ENCODE measurements at places on chromosomes 2 and 18.

- no peak for DNase-seq
Observed at GRCh38 chr2:236744281-236744705, 174.7 kb downstream of the ACKR3 start.

DNA sequence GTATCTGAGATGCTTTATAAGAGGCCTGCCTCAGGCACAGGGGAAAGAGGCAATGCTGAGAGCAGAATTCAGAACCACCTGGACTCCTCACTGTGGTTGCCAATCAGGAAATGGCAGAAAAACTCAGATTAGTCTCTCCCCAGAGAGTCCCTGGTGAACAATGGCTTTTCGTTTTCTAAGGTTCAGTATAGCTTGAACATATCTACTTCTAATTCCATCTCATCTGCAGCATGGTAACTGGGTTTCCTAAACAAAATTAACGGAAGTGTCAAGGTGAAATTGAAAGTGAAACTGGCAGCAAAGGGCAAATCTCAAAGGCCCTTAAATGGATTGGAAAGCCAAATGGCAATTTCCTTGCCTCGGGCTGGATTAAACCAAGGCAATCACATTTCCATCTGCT lies 480.2 kb upstream of the ACVR2A start:
- DNase-seq: no peak

- DNase-seq: no peak
Observed at GRCh38 chr2:39851651-39852110, 72.6 kb upstream of the THUMPD2 start.

GRCh38 chr2:141207036-141207385 lies 923.8 kb downstream of the LRP1B start:
- DNase-seq: no peak

DNA sequence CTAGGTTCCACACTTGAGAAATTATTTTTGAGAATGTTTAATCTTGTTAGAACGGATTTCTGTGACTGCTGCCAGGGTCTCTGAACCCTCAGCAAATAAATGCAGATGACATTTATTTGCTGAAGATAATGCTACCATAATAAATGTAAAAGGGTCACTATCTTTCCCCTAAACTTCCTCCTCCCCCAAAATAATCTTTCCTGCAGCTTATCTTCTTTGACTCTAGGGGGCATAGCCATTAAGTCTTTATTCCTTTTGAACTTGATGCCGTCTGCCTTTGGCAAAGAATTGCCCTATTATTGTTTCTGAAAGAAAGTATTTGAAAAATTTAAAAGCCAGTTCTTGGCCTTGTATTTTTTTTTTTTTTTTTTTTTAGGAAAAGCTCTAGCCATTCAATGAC lies 63.6 kb upstream of the ACSL3 start:
- DNase-seq: no peak

DNA sequence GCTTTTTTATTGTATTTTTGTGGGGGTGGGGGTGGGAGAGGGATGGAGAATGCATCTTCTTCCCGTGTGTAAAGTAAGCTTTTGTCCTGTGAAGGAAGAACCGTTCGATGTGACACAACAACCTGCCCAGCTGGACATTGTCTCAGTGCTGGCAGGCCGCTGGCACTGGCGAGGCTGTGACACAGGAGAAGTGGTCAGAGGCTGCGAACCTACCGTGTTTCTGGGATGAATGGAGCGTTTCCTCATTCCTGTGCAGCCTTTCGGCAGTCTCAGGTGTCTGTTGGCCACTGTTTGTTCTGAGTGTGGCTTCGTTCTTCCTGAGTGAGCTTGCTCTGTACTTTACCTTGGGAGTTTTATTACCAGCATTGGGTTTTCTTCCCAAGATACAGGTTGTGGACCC lies 8.0 kb downstream of the RAMP1 start:
- DNase-seq: no peak

DNA sequence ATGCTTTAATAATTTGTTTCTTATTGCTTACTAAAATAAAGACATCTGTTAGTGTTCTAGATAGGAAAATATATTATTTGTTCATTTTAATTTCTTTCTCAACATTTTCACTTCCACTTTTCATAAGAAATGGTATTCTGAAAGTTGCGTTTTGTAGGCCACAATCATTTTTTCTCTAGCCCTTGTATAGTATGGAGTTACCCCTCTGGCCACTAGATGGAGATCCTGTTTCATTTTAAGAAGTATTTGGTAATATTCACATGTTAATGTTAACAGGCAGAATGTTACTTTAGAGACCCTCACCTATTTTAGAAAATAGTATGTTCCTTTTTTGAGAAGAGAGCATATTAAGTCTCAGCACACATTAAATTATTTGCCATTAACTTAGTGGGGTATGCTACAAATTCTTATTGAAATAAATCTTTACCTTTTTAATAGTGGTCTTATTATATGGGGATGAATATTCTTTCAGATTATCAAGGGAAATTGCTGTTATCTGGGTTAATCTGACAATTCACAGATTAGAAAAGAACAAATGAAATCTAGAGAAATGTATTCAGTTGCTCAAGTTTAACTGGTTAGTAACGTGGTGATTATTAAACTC lies 73.9 kb upstream of the TTC27 start:
- no peak for DNase-seq

DNA sequence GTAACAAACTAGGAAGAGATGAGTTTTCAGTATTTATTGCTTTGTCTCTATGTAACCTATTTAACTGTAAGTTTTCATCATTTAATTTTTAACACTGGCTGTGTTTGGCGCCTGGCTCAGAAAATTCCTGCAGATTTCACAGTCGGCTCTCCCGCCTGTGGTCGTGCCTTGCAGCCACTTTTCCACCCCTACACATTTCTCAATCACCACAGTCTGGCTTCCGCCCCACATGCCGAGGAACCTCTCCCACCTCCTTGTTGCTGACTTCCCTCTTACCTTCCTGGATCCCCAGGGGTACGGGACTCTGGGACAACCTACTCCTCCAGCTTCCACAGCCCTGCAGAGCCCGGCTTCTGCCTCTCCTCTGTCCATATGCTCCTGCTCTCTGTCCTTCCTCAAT lies 41.6 kb upstream of the MGAT4A start:
- no peak for DNase-seq

GRCh38 chr2:109318949-109319342 lies 189.9 kb downstream of the SH3RF3 start:
- no peak for DNase-seq

- no peak for DNase-seq
Observed at GRCh38 chr2:241571821-241572620, 13.5 kb downstream of the BOK start.

DNA sequence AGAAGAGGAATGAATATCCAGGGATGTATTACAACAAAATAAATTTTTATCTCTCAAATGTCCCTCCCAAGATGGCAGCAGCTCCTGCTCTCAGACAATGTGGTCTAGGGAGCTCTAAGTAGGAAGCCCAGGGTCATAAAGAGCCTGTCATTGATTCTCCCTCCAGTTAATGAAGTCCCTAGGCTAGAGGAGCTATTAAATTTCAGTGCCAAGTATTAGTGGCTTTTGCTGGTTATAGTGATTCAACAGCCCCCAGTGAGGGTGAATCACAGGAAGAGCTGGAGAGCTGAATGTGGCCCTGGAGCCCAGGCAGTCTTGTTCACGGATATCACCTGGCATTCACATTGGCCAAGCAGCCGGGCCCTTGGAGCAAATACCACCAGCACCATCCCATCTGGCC lies 109.8 kb upstream of the YPEL5 start:
- DNase-seq: no peak

- DNase-seq: no peak
Observed at GRCh38 chr2:103208916-103209315, 447.1 kb downstream of the TMEM182 start.

- DNase-seq: peak; percentile 73
Observed at GRCh38 chr2:240557808-240558207, at the start of gene ANKMY1. Gene ANKMY1, minus strand, starts transcription at chr2:240557988. Its CDS starts 653 bp downstream, at chr2:240557335.

DNA sequence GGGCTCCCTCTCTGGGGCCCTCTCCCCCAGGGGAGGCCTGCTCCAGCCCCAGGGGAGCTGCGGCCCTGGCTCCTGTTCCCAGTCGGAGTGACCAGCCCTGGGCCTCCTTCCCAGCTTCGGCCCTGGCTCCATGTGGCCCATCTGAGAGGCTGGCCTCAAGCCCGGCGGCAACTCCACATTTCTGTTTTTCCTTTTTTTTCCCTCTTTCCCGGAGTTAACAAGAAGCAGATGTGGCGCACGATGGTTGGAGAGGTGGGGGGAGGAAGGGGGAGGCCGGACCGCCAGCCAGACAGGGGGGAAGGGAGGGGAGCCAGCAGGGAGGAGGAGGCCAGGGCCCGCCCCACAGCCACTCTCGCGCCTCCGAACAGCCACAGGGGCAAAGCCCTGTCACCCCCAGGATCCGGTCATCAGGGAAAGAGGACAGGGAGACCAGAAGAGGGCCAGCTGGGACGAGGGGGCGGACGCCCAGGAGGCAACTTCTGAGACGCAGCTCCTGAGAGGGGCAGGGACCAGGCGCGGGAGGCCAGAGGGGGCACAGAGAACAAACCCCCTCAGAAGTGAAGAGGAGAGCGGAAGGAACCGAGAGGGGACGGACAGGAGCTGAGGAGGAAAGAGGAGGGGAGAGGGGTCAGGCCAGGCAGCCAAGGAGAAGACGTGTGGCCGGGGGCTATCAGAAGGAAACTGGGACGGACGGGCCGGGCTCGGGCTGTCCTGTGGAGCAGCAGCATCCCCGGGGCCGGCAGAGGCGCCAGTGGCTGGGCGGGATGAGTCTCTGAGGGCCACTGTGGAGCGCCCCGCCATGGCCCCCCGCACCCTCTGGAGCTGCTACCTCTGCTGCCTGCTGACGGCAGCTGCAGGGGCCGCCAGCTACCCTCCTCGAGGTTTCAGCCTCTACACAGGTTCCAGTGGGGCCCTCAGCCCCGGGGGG lies at the start of gene EMILIN1:
TSS of gene EMILIN1 (plus strand) at position 349 of the 928 bp plus-strand sequence. CDS start at position 800, 451 bp downstream.
- DNase-seq: no peak

DNA sequence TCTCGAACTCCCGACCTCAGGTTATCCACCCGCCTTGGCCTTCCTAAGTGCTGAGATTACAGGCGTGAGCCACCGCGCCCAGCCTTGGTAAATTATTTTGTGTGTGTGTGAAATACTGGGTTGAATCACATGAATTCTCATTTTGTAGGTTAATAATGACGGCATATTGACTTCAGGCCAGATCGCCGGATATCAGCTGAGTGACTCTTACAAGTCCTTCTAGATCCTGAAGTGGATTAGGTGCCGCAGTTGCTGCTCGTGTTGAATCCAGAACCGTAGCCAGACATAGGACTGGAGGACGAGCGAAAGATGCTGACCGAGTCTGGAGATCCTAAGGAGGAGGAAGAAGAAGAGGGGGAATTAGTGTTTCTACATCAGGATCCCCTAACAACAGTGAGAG lies 12.2 kb upstream of the KIF3C start:
- no peak for DNase-seq

GRCh38 chr2:71604726-71605120 lies 151.4 kb downstream of the DYSF start:
- no peak for DNase-seq

- no peak for DNase-seq
Observed at GRCh38 chr2:11938196-11938595, 191.8 kb downstream of the LPIN1 start.

DNA sequence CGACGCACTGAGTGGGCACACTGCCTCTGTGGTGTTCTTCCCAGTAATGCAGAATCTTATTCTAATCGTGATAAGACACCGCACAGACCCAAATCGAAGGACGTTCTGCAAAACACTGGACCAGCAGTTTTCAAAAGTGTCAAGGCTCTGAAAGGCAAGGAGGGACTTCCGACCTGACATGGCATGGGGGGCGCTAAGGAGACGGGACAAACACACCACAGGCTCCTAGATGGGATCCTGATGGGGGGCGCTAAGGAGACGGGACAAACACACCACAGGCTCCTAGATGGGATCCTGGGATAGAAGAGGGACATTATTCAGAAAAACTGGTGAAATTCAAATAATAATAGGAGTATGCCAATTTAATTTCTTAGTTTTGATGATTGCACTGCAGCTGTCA lies 191.4 kb downstream of the LDLRAD4 start:
- no peak for DNase-seq

DNA sequence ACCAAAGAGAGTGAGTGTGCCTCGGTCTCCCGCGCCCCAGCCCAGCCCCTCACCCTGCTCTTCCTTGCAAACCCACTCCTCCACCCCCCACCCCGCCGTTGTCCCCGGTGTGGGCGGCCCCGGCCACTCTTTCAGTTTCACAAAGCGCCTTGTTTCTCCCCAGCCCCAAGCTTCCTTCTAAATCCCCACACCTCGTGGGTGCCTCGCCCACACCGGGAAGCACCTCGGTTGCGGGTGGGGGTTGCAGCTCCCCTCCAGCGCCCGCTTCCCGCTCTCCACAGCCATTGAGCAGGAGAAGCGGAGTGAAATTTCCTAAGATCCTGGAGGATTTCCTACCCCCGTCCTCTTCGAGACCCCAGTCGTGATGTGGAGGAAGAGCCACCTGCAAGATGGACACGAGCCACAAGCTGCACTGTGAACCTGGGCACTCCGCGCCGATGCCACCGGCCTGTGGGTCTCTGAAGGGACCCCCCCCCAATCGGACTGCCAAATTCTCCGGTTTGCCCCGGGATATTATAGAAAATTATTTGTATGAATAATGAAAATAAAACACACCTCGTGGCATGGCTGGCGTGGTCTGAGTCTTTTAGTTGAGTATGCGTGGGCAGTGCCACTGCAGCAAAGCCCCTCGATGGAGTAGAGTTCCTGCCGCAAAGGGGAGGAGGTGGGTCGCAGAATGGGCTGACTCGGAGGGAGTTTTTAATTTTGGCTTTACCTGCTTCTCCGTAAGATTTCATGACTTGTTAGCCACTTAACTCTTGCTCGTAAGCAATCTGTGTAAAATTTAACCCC lies 848 bp downstream of the TMSB10 start:
- peak; percentile 67 for DNase-seq

GRCh38 chr2:26692279-26692896 lies at the start of gene KCNK3:
Gene KCNK3, plus strand, starts transcription at chr2:26692722. Its CDS starts 154 bp downstream, at chr2:26692876.
- DNase-seq: peak; percentile 59

All from stimulated activated CD4-positive, alpha-beta T cell treated with anti-CD3 and anti-CD28 coated beads, Interleukin-4, amount 100 ng/mL, for 1 hour (primary cell).